ENCODE measurements at places on chromosomes 12 and 14. TPM values are rescaled to one million over a fixed set of nuclear protein-coding genes. Genes with fewer than 3 reads are reported as not detected.

The ATG14 gene
- 12.3 TPM for total RNA-seq

The CLEC2A gene
- total RNA-seq = not detected

The P2RX2 gene
- total RNA-seq = not detected

- DNase-seq = peak; percentile 82
Measured at GRCh38 chr12:6361834-6362233, 13.5 kb downstream of the SCNN1A start.

DNA sequence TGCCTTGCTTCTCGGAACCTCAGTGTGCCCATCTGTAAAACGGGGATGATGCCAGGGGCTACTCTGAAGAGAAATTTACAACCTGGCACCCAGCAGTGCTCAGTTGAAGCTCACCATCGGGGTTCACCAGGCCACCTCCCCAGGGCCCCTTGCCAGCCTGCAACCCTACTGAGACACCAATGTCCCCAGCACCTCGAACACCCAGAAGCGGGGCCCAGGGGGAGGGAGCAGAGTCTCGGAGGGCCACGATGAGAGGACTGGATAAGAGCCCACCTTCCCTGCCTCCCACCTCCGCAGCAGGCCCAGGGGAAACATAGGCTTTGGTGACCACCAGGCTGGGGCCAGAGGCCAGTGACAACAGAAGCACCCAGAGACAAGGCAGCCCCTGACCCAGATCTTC, 22.4 kb downstream of the NCOR2 start:
- DNase-seq = no peak

GRCh38 chr14:61599942-61600341, 95.4 kb upstream of the HIF1A start:
- DNase-seq = no peak

DNA sequence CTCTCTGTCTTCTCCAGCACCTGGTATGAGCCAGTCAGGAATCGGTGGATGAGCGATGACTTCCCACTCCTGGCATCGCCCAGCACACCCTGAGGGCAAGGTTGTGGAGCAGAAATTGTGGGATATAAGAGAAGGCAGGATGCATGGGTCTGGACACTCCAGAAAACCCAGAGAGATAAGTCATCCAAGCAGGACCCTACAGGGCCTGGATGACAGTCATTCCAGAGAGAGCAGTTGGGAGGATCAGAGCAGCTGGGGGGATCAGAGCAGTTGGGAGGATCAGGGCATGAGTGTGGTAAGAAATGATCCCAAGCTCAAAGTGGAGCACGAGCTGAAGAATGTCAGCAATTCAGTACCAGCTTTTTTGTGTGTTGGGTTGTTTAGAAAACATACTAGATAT, 4.0 kb downstream of the AGAP2 start:
- DNase-seq = no peak

DNA sequence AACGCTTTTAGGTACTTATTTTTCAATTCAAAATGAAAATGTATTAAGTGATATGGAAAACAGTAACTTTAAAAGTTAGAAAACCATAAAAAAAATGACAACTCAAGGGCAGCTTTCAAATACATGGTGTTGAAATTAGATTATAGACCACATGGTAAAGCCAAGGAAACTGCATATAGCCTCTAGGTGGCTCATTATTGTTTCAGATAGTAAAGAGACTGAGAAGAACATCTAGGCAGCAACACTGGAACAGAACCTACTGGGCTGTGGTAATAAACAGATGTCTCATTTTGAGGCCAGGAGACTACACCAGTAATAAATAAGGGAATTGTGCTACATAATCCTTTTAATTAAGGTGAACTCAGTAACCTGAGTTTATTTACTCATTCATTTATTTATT, 13.0 kb downstream of the FBXO33 start:
- DNase-seq = no peak

Data from Right ventricle myocardium superior (tissue), 1 donor.